Vagina (tissue), 2 donors: ENCODE measurements at places on chromosomes 2 and 18. TPM values are rescaled to one million over a fixed set of nuclear protein-coding genes. Genes with fewer than 3 reads are reported as not detected.

GRCh38 chr2:123051136-123051535 lies 974.0 kb upstream of the CNTNAP5 start:
- DNase-seq = no peak

DNA sequence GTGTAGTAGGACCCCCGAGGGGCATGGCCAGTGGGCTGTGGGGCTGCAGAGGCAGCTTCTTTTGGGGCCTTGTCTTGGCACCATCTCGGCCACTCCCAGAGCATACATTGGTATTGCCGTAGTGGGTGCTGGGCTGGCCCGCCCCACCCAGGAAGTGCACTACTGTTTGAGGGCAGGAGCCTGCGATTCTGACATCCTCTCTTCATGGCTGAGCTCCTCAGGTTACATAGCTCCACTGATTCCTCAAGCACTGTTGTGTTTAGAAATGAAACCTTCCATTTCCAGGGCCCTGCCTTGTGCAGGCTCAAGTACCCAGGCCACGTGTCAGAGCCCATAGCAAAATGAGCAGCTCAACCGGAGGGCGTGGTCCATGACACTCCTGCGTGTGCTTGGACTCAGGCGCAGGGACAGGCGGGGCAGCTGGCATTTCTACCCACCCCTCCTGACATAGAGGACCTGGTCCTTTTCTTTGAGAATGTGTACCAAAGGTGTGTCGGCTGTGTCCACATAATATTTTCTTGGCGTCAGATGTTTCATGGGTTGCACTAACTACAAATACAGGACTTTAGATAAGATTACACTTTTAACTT lies 67.9 kb downstream of the DGKD start:
- DNase-seq = peak; percentile 60

DNA sequence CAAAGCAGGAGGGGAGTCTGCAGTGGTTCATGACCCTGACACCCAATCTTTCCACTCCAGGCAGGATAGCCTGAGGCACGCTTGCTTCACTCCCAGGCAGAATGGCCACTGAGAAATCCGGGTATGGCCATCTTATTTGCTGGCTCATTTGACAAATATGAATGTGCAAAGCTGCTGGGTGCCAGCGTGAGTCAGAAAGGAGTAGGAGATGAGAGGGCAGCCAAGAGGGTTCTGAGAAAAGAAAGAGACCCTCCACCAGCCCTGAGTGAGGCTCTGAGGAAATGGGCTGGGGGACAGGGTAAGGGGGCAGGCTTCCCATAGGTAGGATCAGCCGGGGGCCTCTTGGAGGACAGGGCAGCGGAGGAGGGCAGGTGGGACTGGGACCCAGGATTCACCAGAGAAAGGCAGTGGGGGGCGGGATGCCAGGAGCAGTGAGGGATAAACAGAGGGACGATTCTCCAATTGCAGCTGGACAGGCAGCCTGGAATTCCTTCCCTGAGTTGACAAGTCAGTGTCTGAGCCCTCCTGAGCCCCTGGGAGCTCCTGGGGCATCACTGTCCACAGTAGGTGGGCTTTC lies 15.2 kb downstream of the RAMP1 start:
- no peak for DNase-seq

GRCh38 chr2:223048519-223048918 lies 3.5 kb upstream of the KCNE4 start:
- no peak for DNase-seq

DNA sequence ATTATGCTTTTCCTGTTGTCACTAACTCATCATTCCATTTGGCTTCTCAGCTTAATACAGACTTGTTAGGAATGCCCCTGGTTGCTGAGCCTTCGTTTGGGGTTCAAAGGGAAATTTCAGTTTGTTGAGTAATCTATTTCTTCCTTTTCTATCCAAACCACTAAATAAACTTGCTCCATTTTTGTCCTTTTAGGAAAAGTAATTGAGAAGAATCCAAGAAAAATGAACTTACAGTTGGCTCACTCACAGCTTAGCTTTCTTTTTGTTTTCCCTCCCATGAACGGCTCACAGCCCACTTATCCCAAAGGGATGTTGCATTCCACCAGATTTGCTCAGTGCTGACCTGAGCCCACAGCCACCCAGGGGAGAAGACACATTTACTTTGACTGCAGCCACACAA lies 73.9 kb downstream of the SOX11 start:
- no peak for DNase-seq

DNA sequence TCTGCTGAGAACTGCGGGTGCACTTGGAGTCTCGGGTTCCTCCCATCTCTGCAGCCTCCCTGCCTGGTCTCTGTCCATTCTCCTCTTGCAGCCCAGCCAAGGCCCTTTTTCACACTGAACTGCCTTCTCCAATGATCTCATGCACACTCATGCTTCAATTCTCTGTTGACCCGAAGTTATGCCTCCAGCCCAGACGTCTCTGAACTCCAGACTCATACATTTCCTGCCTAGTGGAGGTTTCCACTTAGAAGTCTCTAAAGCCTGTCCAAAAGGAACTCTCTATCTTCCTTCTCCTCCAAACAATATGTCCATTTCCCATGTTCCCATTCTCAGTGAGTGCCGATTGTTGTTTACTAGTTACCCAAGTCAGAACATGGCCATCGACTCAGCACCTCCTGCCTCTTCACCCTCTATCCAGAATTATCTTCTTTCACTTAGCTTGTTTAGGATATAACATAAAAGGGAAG lies 155.2 kb downstream of the IRS1 start:
- DNase-seq = no peak

The LRRC30 gene
- total RNA-seq = not detected

The MYOM1 gene
- total RNA-seq = 1.2 TPM
